Left kidney (tissue), 8 donors: ENCODE measurements at places on chromosomes 3 and 15. TPM values are rescaled to one million over a fixed set of nuclear protein-coding genes. Genes with fewer than 3 reads are reported as not detected.

Gene COLQ
- polyA plus RNA-seq = 10.1 TPM

GRCh38 chr3:157467200-157467599 lies 30.6 kb downstream of the PTX3 start:
- DNase-seq = no peak

GRCh38 chr3:31981206-31982181 lies at the start of the genes OSBPL10 and ZNF860:
Gene OSBPL10 (minus strand): TSS chr3:31981262. CDS start chr3:31981179, 83 bp downstream.
Gene ZNF860 (plus strand): TSS chr3:31981750. CDS start chr3:31989080, 7,330 bp downstream.
- DNase-seq = peak; percentile 78

DNA sequence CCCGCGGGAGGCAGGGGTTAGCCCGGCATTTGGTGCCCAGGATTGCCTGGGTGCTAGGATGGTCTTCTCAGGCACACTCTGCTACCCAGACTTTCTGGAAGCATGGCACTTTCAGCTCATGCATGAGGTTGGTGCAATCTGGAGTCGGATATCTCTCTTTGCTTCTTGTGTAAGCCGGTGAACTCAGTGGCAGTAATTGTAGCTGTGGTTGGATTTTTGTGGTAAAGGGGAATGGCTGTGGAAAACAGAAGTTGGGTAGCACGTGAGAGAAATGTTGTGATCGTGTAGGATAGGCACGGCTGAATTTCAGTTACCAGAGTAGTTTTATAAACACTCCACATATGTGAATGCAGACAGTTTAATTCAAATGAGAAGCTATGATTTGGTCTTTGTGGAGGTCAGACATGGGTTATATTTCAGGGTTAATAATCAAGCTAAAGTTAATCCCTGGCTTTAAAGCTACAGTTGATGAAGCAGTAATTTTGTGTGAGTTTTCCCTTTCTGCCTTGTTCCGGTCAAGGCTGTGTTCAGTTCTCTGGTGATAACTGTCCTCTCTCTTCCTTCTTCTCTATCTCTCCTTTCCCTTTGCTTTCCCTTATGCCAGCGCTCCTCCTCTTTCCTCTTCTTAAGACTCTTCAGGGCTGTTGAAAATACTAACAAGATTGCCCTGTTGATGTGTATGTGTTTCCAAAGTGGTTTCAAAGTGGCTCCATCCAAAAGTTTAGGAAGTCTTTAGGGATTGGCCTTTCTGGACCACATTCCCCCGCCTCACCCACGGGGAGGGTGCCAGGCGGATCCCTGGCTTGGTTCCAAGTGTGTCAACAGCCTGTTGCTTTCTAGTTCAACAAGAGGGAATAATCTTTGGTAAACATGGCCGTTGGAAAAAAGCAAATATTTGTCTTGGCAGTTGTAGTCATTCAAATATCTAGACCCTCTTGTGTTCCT lies 404.6 kb upstream of the C2CD4B start:
- no peak for DNase-seq

- DNase-seq = no peak
These were observed 61.8 kb downstream of the TIGIT start for GRCh38 chr3:114355653-114356052.

Gene LYSMD2
- polyA plus RNA-seq = 3.5 TPM
